SW 1271 (cell line): ENCODE measurements at places on chromosomes 16 and 17.

DNA sequence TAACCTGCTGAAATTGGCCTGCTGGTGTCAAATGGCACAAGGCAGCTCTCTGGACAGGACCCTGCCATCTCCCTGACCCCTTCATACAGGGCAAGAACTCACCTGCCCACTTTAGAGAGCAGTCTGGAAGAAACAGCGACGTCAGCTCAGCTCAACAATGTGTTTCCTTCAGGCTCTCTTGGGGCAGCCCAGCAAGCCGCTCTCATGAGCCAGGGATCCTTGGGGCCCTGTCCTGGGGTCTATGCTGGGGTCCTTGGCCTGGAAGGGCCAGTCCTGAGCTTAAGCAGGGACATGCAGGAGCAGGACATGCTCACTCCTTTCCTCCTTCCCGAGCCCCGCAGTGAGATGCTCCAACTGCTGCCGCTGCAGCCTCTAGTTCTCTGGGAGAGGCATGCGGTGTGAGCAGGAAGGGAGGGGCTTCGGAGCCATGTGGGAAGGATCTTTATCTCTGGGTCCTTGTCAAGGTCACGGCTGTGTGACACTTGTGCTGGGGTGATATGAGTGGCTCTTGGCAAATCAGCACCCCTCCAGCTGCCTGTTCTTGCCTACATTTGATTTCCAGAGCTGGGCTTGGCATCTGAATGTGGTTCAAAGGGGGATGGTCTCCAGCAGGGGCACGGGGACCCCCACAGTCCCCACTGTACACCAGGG lies 3.4 kb downstream of the C1QTNF1 start:
- DNase-seq, result no peak

DNA sequence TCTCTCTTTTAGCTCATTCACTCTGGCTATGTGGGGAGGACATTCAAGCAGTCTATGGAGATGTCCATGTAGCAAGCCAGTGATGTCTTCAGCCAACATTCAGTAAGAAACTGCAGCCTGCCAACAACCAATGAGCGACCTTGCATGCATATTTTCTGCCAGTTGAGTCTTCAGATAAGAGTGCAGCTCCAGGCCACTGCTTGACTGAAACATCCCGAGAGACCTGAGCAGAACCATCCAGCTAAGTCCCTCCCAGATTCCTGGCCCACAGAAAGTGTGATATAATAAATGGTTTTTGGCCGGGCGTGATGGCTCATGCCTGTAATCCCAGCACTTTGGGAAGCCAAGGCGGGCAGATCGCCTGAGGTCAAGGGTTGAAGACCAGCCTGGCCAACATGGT lies 10.5 kb upstream of the C17orf58 start:
- no peak for DNase-seq

DNA sequence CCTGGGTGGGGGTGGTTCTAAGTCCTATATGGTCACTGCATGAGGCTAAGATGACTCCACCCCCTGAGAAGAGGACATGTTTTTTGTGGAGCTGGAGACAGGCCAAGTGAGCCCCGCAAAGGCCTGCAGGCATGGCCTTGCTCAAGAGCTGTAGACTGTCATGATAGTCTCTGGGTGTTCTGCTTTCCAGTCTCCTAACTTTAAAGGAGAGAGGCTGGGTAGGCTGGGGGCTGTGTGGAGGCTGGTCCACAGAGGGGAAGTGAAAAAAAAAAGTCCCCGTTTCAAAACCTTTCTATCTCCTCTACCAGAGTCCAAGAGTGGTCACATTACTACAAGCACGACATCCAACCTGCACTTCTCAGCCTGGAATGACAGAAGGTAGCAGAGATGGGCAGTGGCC lies 27.1 kb downstream of the CDRT4 start:
- DNase-seq, result no peak

DNA sequence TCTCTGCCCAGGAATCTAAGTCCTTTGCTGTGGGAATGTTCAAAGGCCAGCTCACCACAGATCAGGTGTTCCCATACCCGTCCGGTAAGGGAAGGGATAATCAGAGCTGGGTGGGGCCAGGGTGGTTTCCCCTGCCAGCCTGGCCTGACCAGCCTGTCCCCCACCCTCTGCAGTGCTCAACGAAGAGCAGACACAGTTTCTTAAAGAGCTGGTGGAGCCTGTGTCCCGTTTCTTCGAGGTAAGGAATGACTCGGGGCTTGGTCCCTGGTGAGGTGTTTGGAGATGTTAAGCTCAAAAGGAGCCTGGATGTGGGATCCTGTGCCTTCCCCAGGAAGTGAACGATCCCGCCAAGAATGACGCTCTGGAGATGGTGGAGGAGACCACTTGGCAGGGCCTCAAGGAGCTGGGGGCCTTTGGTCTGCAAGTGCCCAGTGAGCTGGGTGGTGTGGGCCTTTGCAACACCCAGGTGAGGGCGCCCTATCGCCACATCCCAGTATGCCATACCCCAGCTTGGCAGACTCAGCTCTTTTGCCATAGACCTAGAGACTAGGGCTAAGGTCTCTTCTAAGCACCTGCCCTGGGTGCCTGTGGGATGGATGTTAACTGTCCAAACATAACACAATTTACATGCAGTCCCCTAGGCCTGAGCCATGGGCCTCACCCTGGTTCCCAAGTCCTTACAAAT lies 997 bp downstream of the ACADVL start:
- DNase-seq, result peak; percentile 56

GRCh38 chr17:30558686-30559545 lies 81.7 kb downstream of the GOSR1 start:
- DNase-seq, result no peak

GRCh38 chr17:27634776-27635175 lies 3.8 kb downstream of the LGALS9 start:
- DNase-seq, result no peak

- DNase-seq, result peak; percentile 84
These were observed 941 bp upstream of the FBXL20 start for GRCh38 chr17:39402244-39402889.

DNA sequence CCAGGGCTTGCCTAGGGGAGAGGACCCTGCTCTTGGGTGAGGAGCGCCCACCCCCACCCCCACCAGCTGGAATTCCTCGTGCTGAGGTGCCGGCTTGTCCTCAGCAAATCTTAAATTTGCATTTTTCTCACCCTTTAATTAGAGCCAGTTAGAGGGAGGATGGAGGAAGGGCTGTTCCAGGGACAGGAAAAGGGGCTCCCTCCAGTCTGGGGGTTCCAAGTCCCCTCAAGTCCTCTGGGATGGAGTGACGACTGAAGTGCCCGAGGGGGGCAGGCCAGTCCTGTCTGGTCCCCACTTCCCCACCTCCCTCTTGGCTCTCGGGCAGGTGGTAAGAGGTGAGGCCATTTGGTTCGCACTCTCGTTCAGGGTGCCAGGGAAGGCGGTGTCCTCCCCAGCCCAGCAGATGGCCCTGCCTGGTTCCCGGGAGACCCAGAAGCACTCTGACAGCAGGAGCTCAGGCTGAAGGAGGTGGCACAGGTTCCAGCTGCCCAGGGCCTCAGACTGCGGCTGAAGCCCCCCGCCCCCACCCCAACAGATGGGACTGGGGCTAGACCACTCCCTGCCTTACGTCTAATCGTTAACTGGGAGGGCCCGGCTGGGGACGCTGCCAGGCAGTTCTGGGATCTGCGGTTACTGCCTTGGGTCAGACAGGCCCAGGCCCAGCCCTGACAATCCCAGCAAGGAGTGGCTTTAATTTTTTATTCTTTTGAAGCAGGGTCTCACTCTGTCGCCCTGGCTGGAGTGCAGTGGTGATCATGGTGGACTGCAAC lies 2.2 kb downstream of the RAB26 start:
- no peak for DNase-seq

DNA sequence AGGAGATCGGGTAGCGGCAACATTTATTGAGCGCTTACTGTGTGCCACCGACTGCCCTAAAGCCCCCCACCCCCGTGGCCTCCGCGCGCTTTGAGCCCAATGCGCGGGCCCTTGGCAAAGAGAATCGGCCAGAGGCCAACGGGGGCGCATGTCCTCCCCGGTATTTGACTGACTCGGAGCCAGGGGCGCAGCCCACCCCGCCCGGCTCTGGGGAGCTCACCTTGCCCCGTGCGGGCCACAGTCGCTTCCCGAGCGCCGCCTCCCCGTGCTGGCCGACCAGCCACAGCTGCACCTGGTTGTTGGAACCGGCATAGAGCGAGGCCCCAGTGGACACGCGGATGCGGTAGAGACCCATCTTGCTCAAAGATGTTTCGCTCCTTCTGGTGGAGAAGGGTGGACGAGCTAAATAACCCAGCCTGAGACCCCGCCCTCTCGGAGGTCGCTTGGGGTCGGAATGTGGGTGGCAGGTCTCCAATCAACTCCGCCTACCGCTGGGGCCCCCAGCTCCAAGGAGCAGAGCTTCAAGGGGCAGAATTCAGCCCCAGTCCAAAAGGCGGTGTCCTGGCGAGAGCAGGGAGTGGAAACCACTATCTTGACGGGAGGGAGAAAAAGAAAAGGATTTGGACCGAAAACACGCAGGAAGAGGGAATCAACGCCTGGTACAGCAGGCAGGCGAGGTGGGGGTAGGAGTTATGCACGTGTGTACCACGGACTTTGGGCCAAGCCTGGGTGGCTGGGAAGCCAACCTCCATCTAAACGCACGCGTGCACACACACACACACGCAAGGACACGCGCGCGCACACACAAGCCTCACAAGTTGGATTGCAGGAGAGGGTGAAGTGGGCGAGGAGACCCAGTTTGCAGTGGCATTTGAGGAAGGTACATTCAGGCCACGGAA lies at the start of gene ALOX15:
ALOX15 (minus strand) TSS at position 382 of the 899 bp plus-strand sequence; CDS start at position 355, 27 bp downstream.
- no peak for DNase-seq

DNA sequence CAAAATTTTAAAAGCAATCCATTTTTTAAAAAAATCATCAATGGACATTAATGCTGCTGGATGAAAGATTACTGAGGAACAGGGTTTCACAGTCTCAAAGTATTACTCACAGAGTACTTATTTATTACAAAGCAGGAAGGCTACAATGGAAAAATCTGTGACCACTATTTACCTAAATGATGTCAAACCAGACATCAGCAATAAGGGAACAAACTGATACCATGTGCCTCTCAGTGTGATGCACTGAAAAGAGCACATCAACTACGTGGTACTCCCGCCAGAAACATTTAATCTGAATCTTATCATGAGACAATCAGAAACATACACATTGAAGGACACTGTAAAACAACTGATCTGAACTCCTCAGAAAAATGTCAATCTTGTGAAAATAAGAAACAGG lies 124.2 kb downstream of the PARN start:
- no peak for DNase-seq

DNA sequence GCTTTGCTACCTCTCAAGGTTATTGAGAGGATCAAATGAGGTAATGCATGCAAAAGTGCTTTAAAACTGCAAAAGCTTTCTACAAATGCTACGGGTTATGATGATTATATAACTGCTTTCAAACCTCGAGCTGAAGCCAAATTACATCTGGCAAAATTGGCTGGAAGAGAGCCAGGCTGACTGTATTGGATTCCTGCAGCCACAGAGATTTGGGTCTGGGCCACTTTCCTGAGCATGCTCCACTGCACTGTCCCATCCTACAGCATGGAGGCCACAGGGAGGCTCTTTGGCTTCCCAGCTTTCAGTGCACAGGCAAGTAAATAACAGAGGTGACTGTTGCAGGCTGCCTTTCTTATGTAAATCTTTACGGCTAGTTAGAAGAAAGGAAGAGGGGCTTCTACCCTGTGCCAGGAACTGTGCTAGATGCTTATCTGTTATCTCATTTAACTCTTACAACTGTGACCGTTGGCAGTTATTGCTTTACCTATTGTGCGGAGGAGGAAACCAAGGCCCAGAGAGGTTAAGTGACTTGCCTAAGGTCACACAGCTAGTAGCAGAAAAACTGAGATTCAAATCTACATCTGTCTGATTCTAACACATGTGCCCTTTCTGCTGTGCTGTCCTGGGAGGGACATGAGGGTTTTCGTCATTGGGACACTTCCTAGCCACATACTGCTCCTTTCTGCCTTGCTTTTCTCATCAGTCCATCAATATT lies 121.8 kb downstream of the SPACA3 start:
- DNase-seq, result no peak

- peak; percentile 19 for DNase-seq
These were observed at the start of gene CCL2 for GRCh38 chr17:34254651-34255380. Gene CCL2 (plus strand): TSS chr17:34255285. CDS start chr17:34255350, 65 bp downstream.

- no peak for DNase-seq
These were observed 10.0 kb upstream of the BHLHA9 start for GRCh38 chr17:1260086-1260769.

DNA sequence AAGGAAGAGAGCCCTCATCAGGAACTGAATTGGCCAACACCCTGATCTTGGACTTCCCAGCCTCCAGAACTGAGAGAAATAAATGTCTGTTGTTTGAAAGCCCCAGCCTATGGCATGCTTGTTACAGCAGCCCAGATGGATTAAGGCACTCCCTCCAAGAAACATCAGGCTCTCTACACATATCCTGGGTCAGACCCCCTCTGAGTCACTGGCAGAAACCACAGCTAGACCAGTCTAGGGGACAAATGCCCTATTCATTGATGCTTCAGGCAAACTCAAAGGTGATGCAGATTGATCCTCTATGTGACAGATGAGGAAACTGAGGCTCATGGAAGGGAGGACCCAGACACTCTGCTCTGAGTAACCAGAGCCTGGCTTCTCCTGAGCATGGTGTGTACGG lies 116.8 kb downstream of the WSCD1 start:
- DNase-seq, result no peak

DNA sequence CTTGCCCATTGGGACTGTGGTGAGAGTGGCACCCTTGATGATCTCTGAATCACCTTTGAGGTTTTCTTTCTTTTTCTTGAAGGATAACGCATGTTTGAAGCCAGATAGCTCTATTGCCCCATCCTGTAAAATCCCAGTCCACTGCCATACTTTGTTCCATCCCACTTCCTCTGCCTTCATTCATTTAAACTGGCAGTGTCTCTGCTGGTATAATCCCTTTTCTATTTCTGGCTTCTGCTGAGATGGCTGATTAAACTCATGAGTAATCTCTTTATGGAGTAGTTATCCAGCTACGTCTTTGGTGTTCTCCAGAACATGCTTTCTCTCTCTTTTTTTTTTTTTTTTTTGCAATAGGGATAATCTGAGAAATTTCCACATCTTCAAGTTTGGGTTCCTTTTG lies 656.5 kb upstream of the SALL1 start:
- no peak for DNase-seq

GRCh38 chr17:76434870-76435269 lies 18.1 kb downstream of the UBE2O start:
- no peak for DNase-seq

DNA sequence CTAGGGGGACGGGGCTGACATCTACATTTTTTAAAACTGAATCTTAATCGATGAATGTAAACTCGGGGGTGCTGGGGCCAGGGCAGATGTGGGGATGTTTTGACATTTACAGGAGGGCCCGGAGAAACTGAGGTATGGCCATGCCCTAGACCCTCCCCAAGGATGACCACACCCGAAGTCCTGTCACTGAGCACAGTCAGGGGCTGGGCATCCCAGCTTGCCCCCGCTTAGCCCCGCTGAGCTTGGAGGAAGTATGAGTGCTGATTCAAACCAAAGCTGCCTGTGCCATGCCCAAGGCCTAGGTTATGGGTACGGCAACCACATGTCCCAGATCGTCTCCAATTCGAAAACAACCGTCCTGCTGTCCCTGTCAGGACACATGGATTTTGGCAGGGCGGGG lies 21.4 kb downstream of the ADAM11 start:
- DNase-seq, result no peak

- DNase-seq, result no peak
These were observed 15.4 kb downstream of the UBN1 start for GRCh38 chr16:4862639-4863038.
